ENCODE measurements at places on chromosomes 3 and 15. TPM values are rescaled to one million over a fixed set of nuclear protein-coding genes. Genes with fewer than 3 reads are reported as not detected.
A peak's percentile ranks its signal among the peaks of the same experiment; 100 is the strongest.

The MYZAP gene
- polyA plus RNA-seq = 0.64 TPM

The CLRN1 gene
- polyA plus RNA-seq = not detected

The PRTG gene
- 0.17 TPM for polyA plus RNA-seq

The A4GNT gene
- not detected for polyA plus RNA-seq

The TTLL13 gene
- polyA plus RNA-seq = not detected

The ARNT2 gene
- polyA plus RNA-seq = 0.17 TPM

The ITIH4 gene
- polyA plus RNA-seq = 3,354 TPM

The RTP4 gene
- 2.3 TPM for polyA plus RNA-seq

The LIPH gene
- 0.09 TPM for polyA plus RNA-seq

DNA sequence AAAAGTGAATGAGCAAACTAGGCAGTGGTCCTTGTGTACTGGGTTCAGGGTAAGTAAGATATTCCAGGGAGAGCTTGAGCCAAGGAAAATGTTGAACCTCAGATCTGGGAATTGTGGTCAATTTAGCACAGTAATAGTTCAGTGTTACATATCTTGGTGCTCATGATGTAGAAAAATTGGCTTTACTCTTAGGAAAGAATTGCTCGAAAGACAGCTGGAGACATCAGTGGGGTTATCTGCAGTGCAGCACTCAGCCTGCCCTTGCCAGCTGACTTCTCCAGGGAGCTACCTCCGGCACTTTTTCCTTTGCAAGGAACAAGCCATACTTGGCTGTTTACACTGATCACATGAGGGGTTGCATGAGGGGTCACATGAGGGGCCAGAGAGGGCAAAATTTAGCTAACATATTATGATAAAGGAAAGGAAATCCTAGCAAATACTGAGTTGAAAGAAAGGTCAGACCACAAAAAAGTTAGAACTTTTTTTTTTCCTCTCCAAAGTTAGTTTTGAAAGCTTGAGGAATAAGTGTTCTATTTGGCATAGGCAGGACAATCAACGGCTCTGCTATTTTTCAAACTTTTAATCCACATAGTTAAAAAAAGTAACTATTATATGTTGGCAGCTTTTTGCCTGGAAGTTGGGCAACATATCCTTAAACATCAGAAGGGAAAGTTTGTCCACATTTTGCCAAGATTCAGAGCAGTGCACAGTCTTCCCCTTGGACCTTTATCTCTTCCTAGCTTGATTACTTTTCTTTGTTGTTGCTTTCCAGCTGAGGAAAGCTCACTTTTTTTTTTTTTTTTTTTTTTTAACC lies 92.4 kb downstream of the COL6A6 start:
- no peak for DNase-seq

DNA sequence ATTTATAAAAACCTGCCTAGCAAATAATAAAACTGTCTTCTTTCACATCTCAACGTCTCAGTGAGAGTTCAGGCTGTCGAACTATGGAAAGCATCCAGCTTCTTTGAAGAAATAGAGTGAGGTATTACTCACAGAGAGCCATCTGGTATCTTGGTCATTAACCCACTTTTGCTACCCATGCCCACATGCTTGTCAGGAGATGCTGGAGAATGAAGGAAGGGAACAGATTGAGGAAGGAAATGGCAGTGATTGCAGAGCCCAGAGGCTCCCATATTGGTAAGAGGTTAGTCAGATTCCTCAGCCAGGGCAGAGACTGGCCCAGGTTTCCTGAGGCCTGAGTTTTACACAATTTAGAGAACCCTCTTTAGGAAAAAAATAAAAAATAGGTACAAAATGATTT lies 119.1 kb downstream of the B3GALNT1 start:
- DNase-seq = no peak

GRCh38 chr15:98955331-98955730 lies 52.3 kb downstream of the PGPEP1L start:
- DNase-seq = no peak

DNA sequence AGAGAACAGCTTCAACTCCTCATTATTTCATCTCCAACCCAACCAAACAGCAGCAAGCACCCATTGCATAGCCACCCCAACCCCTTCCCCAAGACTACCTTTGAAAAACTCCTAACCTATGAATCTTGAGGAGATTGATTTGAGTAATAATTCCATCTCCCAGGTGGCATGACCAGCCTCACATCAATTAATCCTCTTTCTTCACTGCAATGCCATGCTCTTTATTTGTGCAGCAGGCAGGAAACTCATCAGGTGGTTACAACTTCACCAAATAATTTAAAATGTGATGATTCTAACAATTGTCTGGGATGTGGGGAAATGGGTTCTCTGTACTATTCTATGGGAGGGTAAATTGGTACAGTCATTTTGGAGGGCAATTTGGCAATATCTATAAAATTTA lies 68.1 kb upstream of the POMGNT2 start:
- DNase-seq = no peak

DNA sequence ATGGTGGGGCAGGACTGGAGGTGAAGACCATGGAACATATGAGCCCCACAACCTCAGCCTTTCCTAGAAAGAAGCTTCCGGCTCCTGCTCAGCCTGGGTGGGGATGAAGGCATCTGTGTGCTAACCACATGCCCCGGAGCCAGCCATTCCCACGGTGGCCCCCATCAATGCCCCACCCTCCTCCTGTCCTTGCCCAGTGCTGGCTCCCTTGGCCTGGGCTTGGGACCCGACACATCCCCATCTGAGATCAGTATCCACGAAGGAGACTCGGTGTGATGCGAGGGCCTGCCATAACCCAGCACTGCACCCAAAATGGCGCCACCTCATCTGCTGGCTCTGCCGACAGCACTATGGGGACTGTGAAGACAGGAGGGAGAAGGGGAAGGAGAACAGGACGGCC lies 16.5 kb upstream of the PLXND1 start:
- no peak for DNase-seq

GRCh38 chr3:128965818-128966217 lies 28.1 kb downstream of the CFAP92 start:
- DNase-seq = no peak

GRCh38 chr15:34616613-34617012 lies 33.2 kb upstream of the GOLGA8B start:
- no peak for DNase-seq

DNA sequence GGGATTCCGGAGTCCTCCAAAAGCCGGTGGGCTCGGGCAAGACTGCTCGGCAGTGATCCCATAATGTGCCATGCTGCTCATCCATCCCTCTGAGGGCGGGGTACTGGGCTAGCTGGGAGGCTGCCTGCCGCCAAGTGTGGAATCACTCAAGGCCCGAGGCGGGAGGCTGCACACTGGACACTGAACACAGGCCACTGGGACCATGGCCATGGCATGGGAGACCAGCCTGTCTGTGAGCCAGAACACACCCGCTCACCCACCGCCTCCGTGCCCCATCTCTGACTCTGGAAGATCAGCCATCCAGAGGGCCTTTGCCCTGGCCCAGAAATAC lies 1.4 kb downstream of the C3orf22 start:
- no peak for DNase-seq

DNA sequence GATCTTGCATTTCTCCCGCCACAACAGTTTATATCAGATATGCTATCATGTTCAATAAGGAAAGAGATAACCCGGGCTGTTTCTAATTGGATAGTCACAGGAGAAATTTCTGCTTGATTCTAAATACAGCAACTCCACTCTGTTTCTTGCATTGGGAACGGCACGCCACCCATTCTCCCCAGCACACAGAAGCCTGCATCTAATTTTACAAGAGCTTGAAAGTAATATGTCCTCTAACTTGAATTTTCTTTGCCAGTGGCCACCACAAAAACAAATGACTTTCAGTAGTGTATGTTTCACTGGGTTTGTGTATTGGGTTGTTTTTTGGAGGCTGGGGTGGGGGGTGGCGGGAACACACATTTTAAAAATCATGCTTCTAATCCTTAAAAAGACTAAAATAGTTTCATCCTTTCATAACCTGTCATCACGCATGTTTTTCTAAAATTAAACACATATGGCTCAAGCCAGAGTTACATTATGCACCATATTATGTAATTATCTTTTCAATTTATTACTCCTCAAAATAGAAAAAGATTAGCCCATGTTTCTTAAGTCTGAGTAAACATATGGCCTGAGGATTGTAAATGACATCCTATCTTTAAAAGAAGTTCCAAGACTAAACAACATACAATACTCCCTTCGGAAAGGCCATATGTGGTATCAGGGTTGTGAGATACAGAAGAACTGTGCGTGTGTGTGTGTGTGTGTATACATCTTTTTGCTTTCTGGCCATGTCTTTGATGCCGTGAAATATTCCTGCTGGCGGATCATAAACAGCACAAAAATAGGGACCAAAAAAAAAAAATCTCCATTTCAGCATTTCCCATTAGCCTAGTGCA lies 176.3 kb downstream of the FOXP1 start:
- no peak for DNase-seq

GRCh38 chr15:44458429-44458828 lies 31.0 kb downstream of the CTDSPL2 start:
- no peak for DNase-seq

- DNase-seq = no peak
Measured at GRCh38 chr3:72137865-72138861, 353.2 kb upstream of the PROK2 start.

GRCh38 chr3:110265302-110265701 lies 806.3 kb upstream of the NECTIN3 start:
- DNase-seq = no peak

GRCh38 chr3:115804713-115805119 lies 181.4 kb downstream of the GAP43 start:
- DNase-seq = no peak

DNA sequence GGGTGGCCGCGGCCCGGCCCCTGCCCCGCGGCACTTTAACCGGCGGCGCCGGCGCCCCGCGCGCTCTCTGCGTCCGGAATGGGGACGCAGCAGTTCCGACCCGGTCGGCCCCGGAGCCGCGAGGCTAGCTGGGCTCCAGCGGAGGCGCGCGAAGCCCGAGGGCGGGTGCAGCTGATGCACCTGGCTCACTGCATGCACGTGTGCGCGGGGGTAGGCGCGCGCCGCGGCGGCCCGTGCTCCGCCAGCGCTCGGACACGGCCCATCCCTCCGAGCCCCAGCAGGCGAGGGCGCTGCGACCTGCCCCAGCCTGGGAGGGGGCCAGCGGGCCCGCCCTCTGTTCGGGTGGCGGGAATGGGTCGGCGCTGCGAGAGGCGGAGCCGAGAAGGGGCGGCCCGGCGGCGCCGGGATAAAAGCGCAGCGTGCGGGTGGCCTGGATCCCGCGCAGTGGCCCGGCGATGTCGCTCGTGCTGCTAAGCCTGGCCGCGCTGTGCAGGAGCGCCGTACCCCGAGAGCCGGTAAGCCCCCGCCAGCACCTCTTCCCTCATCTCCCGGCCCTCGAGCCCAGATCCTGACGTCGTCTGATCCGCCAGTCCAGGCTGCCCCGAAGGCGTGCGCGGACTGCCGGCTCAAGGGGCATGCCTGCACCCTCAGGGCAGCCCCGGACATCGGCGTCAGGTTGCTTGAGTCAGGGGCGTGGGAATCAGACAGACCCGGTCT lies at the start of the genes CHDH and IL17RB:
CHDH (minus strand) TSS at position 286 of the 717 bp plus-strand sequence. CDS start 22,411 bp downstream, outside the sequence.
IL17RB (plus strand) TSS at position 435 of the 717 bp plus-strand sequence; CDS start at position 456, 21 bp downstream.
- DNase-seq = peak; percentile 70

GRCh38 chr3:189121092-189121491 lies 50.7 kb upstream of the TPRG1 start:
- DNase-seq = no peak

GRCh38 chr3:64123931-64124330 lies 100.6 kb upstream of the PSMD6 start:
- DNase-seq = no peak

Data from liver (tissue), 10 donors.